NCI-H2081 (cell line): ENCODE measurements at places on chromosomes 7 and 10.

GRCh38 chr7:106772655-106773108, 92.4 kb upstream of the PIK3CG start:
- DNase-seq: no peak

DNA sequence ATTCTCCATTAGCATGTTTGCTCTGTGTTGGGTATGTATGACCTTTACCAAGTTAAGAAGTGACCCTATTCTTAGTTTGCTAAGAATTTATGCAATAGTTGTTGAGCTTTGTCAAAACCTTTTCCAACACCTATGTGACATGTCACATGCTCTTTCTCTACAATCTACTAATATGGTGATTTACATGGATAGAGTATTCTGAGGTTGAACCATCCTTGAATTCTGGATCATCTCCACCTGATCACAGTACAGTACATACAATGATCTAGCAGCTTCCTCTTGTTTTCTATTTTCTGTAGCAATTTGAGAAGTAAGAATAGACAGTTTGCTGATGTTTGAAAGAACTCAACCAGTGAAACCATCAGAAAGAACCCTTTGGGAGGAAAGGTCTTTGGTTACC, 101.2 kb upstream of the PDGFA start:
- no peak for DNase-seq

DNA sequence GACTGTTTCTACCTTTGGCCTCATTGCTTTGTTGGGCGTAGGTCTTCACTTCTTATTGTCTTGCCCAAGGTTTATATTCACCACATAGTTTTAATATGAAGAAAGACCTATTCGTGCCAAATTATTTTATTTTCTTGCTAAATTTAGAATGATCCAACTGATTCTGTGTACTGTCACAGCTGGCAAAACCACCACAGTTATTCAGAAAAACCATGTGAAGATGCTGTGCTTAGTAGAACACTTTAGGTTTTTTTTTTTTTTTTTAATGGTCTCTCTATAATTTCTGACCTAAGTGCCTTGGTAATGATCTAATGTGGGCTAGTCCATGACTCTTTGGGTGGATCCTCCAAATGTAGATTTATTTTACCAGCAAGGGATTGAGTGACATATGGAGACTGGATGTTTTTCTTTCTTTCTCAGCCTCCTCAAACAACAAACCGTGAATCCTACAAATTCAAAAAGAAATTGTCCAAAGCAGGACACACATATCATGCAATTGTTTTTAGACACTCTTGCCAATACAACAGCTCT, 243.8 kb downstream of the DYNC1I1 start:
- DNase-seq: no peak

GRCh38 chr7:117019786-117020590, 66.7 kb downstream of the ST7 start:
- peak; percentile 98 for DNase-seq

- no peak for DNase-seq
These were observed 238.6 kb upstream of the PFKP start for GRCh38 chr10:2828741-2829140.

DNA sequence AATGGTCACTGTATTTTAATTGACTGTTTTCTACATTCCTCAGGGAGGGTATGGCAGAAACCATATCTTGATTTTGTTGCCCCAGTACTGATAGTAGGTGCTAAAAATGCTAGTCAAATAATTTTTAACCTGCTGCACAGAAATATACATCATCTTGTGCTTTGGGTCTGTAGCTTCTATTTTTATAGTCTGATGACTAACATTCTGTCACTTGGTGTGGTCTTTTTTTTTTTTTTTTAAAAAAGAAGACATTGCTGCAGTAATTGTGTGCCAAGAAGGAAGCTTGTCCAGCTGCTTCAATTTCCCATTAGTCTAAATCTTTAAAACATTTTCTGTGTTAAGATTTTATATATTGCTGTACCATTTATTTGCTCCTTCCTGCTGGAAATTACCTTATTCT, 83.6 kb downstream of the ICA1 start:
- no peak for DNase-seq
